ENCODE measurements at places on chromosomes 3 and 15.

GRCh38 chr3:54793171-54793570, 134.7 kb downstream of the LRTM1 start:
- DNase-seq = no peak

GRCh38 chr15:51576911-51577500, 45.6 kb downstream of the DMXL2 start:
- DNase-seq = no peak

- no peak for DNase-seq
Observed at GRCh38 chr3:13947912-13948311, 68.0 kb upstream of the WNT7A start.

GRCh38 chr3:107013641-107014040, 363.6 kb upstream of the CCDC54 start:
- DNase-seq = no peak

DNA sequence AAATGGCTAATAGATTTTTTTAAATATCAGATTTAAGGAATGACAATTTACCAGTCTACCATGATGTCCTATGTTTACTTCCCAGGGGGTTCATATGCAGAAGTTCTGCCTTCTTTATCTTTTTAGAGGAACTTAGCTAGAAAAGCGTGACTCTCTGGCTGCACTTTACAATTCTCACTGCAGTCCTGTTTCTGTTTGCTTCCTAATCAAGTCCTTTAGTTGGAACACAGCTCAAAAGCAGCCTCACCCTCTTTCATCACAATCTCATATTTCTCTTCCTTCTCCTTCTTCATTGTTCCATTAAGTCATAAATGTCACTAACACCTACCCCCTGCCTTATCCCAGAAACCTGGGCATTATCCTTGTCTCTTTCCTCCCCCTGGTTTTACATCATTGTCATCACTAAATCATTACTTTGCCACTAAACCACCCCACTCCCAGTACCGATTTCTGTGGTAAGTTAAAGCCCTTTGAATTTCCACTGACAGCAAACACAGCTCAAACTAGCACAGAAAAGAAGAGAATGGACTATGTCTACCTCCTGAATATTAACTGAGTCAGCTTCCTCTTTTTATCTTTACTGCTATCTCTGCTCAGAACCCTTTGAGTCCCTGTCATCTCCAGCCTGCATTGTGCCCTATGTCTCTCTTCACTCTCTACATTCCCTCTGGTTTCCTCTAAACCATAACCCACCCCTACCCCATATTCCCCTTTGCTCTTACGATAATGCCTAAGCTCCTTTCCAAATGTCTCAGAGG, 13.8 kb upstream of the PPP4R2 start:
- DNase-seq = no peak

- no peak for DNase-seq
Observed at GRCh38 chr15:98699591-98700424, 51.5 kb downstream of the IGF1R start.

DNA sequence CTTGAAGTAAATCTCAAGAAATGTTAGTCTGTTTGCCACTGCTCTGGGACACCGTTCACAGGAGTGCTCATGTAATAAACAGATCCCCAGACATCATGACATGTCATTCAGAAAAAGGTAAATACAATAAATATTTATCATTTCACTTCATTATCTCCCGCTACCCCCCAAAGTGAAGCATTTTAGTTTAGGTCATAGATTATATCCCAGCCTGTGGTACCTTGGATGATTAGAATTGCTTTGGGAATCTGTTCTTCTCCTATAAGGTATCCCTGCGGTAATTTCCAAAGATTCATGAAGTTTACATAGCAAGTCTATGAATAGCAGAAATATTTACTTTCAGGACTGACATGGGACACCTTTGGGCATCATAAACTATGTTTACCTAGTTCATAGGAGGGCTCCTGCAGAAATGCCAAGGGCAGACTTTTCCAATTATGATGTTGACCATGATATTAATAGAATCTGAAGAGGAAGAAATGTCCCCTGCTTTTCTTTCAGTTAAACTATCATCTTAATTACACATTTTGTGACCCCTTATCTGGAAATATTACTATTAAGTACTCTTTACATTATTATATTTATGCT, 268.0 kb downstream of the NAALADL2 start:
- no peak for DNase-seq

GRCh38 chr3:71703797-71704196, 21.4 kb downstream of the EIF4E3 start:
- DNase-seq = no peak

DNA sequence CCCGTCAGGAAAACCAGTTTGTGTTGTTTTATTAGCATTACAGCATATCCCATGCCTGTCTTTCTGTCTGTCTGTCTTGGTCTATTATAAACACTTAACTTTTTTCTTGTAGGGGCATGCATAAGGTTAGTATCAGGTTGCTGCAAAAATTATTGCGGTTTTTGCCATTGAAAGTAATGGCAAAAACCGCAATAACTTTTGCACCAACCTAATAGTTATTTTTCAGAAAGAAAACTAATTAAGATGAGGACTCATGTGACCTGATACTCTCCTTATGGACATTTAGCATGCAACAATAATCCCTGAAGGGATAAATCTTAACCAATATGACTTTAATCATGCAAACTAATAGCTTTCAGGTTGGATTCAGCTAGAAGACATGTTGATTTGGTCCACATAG, 326.7 kb upstream of the SUCLG2 start:
- DNase-seq = no peak

DNA sequence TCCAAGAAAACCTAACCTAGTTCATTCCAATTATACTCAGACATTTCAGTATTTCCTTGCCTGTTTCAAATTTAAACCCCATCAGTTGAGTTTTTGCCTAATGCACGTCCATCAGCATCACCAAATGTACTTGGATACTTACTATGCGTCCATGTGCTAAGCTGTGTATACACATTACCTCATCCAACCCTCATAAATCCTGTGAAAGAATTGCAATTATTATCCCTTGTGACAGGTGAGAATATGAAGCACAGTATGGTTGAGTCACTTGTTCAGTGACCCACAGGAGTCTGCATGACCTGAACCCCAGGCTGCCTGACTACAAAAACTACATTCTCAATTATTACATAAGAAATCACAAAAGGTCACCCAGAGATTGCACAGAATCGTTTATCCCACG, 2.5 kb downstream of the OR5K2 start:
- no peak for DNase-seq

- DNase-seq = no peak
Observed at GRCh38 chr15:40762919-40763800, 708 bp upstream of the GCHFR start.
